Suprapubic skin (tissue), 4 donors: ENCODE measurements at places on chromosomes 12 and 14.

DNA sequence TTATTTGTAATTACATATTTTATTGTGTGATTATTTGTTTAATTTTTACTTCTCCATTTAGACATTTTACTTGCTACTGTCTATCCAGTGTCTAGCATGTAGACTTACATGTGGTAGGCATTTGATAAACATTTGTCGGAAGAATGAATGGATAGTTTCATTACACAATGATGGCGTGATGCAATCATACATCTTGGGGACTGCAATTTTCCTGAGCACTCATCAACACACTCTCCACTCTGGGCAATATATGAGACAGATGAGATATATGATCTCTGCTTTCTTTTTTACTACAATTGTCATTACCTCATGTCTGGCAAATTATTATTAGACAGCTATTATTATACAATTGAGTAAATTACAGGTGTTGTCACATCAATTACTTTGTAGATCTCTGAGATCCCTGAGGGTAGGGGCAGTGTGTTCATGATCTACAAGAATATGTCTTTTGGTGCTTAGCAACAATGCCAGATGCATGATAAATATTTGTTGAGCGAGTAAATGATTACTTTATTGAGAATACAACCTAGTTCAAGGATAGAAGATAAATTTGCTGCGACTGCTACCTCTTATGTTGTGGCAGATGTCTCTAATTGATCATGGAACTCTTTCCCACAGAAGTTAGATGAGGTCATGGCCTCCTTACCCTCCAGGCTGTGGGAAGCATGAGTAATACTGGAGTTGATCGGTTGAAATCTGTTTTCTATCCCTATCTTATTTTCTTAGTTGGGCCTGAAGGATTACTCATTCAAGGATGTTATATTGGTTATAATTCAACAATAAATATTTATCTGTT is 416.0 kb downstream of the LRIG3 start:
- no peak for DNase-seq

- DNase-seq: no peak
Observed at GRCh38 chr14:56514663-56515371, 64.8 kb upstream of the TMEM260 start.

DNA sequence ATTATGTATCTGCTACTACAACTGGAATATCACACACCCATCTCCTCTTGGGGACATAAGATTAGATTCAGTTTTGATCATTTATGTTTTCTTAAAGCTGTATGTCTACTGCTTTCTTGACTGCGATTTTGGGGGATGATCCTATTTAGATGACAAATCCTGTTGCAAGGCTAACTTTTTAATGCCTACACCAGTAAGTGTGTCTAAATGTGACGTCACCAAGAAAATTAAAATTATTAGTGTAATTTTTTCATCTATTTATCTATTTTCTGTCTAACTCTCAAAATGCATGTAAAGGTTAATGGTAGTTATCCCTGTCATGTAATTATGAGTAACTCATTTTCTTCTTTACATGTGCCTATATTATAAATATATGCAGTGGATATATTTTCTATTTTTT is 170.9 kb upstream of the PPFIA2 start:
- DNase-seq: no peak

- no peak for DNase-seq
Observed at GRCh38 chr12:3300833-3301401, 190.1 kb upstream of the PRMT8 start.

DNA sequence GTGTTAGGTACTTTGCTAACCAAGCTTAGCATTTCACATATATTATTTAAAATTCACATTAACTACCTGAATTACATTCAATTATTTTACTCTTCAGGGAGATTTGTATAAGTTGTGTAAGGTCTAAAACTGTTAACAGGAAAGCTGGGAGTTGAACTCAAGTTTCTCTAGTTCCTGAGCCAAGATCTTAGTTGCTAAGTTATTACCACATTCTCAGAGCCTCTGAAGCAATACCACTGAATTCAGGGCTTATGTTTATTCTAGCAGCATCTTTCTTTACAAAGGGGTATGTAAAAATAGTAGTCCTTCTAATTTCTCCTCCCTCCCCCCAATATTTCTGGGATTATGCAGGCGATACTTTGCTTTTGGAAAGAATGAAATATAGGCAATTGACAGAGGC is 786.8 kb downstream of the DIO2 start:
- DNase-seq: no peak

- DNase-seq: no peak
Observed at GRCh38 chr12:80721326-80721725, 4.6 kb downstream of the MYF5 start.

- no peak for DNase-seq
Observed at GRCh38 chr12:120394483-120395367, 25.8 kb upstream of the MSI1 start.

DNA sequence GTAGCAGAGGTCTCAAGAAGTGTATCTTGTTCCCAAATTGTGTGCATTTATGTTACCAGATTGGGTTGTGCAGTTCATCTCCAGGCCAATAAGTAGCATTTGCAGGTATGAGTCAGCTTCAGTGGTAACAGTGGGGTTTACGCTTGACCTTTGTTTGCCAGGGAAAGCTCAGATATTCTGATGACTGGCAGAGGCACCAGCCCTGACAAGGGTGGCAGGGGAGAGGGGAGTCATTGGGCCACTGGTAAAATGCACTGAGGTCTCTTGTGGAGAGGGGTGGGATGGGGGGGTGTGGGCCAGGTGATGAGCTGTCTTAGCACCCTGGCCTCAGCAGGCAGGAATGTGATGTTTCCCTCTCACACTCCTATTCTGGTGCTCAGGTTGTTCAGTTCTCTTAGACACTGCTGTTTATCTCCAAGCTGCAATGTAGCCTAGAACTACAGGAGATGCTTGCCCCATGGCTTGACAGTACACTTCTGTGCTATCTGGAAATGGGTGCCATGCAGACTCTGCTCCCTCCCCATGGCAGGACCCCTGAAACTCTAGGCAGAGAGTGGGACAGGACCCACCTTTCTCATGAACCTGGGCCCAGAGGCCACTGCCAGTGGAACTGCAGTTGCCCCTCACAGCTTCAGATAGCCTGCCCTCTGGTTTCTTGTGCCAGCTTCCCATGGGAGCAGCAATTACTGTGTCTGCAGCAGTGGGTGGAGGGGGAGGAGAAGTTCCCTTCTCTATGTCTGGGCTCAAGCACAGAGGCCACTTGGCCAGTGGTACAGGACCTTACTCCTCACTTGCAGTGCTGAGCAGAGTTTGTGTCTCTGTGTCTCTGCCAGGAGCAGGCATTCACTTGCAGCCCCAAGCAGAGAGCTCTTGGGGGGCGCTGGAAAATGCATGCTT is 31.9 kb downstream of the USP15 start:
- no peak for DNase-seq

DNA sequence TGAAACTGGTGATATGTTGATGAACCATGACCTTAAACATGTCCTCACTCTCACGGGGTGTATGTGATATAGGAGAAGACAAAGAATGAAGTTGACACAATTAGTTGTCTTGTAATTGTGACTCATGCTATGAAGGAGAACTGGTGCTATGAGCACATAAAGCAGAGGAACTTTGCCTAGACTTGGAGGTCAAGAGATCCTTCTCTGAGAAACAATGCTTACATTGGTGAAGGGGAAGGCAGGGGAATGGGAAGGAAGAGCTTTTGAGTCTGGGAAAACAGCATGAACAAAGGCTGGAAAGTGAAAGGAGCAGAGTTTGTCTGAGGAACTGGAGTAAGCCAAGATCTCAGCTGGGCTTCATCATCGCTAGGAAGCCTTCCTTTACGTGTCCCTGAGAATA is 83.2 kb downstream of the MYRFL start:
- no peak for DNase-seq

GRCh38 chr12:11856971-11857370 is 207.5 kb downstream of the ETV6 start:
- DNase-seq: no peak

DNA sequence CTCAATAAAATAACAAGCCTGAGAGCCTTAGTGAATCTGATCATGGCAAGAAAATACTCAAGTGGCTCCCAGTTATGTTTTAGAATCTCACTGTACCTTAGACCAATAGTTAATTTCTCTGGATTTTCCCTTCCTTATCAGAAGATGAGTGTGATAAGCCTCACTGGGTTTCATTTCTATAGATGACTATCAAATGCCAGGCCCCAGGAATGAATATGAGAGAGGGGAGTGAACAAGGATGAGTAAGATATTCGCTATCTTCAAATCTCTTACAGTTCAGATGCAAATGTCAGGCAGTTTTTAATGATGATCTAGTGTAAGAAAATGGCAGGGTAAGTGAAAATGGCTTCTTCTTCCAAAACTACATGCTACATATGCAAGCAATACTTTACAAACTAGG is 26.1 kb upstream of the OR10P1 start:
- no peak for DNase-seq

DNA sequence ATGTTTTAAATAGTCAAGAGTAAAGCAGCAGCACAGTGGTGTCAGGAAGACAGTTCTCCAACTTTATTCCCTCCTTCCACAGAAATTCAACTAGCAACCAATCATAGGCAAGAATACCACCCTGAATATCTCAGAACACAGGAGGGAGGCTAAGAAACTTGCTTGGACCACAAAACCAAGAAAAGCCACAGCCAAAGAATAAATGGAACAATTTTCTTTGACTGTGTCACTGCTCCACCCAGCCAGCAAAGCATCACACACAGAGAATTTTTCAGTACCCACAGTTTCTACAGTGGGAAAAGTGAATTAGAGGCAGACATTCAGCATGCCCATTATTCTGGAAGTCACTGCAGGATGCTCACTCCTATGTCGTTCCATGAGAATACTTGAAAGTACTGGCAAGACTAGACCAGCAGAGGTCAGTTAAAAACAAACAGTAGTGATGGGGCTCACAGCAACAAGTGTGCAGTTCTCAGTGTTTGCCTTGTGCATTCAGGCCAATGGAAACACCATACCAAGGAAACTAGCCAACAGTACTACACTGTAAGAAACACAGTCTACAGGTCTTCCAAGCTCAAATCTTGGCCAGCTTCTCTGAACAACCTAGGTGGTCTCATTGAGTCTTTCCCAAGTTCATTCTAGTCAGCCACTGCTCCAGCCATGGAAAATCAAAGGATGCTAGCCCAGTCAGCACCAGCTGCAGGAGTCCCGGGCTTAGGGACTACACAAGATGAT is 56.8 kb upstream of the FOXG1 start:
- DNase-seq: no peak

- no peak for DNase-seq
Observed at GRCh38 chr14:76386944-76387782, 11.2 kb downstream of the ESRRB start.

DNA sequence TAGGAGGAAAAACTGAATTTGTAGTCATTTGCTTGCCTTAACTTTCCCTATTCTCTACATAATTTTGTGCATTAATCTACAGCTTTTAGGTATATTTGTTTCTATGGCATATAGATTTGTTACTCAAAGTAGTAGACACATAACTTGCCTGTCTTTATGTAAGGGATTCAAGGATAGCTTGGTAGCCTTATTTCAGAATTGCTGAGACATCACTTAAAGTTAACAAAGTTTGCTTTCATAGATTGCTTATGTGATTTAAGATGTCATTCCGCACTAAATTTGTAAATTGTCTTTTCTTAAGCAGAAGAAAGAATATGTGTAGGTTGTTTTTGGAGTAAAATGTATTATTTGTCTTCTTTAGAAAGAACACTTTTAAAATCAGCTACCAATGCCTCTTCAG is 477.7 kb upstream of the NOVA1 start:
- DNase-seq: no peak

GRCh38 chr12:93664573-93665138 is 12.5 kb upstream of the CRADD start:
- no peak for DNase-seq

DNA sequence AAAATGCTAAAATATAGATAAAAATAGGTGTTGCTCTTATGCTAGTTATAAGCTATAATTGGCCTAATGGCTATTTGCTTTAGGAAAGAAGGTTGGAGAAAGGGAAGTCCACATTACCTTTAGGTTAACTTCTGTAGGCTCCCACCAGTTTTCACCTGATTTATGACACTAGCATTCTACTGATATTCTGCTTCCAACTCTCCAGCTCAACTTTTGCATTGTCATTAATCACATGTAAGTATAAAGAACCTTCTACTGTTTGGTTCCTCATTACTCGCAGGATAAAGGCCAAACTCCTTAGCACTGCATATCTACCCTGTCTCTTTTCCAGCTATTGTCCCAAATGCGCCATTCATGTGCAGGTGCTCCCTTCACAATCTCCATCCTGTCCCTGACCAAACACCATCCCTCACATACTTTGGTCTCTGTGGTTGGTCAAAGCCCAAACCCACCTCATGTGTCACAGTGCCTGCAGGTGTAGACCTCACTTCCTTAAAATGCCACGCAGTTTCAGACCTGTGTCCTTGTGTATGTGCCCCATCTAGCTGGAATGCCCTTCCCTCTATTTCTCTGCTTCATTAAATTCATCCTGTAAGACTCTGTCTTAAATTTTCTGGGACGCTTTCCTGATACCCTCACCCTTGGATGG is 3.3 kb downstream of the DDHD1 start:
- DNase-seq: no peak

- no peak for DNase-seq
Observed at GRCh38 chr14:104726600-104727451, 2.8 kb downstream of the ADSS1 start.

DNA sequence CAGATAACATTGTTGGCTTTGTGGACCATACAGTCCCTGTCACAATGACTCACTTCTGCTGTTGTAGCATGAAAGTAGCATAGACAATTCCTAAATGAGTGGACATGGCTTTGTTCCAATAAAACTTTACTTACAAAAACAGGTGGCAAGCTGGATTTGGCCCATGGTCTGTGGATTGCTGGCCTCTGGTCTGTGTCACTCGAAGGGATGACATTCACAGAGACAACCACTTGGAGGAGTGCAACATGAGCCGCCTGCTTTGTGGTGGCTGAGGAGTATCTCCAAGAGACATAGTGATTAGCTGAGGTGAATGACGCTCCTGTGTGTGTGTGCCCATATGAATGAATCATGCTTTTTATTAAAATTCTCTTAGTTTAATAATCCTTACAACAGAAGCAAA is 81.3 kb upstream of the NRXN3 start:
- no peak for DNase-seq

DNA sequence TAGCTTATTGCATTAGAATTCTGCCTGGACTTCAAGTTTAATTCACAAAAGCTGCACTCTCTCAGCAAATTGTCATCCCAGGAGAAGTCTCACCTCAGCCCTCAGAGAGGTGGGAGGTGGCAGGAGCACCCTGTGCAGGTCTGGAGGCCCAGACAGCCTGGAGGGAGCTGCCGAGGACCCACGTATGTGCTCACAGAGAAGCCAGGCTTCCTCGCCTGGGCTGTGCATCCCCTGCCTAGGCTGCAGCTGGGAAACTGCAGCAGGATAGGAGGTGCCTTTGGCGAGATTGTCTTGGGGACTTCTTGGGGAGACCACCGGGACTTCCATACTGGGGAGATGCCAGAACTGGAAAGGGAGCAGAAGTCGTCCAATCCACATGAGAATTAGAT is 8.8 kb downstream of the CPNE6 start:
- DNase-seq: no peak

DNA sequence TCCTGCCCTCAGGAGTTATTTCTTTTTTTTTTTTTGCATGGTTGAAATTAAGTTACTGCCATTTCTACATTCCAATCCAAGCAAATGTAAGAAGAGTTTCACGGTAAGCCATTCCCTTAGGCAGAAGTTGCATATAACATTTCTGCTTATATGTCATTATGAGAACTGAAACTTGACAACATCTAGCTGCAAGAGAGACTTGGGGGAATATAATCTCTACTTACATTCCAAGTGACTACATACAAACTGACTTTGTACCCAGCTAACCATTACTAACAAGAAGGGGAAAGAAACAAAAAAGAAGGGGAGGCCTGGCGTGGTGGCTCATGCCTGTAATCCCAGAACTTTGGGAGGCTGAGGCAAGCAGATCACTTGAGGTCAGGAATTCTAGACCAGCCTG is 7.3 kb upstream of the RESF1 start:
- DNase-seq: no peak

- DNase-seq: no peak
Observed at GRCh38 chr12:53383258-53383657, 3.3 kb downstream of the SP1 start.
